Neural progenitor cell (in vitro differentiated cells): ENCODE measurements at places on chromosomes 5 and 9.

DNA sequence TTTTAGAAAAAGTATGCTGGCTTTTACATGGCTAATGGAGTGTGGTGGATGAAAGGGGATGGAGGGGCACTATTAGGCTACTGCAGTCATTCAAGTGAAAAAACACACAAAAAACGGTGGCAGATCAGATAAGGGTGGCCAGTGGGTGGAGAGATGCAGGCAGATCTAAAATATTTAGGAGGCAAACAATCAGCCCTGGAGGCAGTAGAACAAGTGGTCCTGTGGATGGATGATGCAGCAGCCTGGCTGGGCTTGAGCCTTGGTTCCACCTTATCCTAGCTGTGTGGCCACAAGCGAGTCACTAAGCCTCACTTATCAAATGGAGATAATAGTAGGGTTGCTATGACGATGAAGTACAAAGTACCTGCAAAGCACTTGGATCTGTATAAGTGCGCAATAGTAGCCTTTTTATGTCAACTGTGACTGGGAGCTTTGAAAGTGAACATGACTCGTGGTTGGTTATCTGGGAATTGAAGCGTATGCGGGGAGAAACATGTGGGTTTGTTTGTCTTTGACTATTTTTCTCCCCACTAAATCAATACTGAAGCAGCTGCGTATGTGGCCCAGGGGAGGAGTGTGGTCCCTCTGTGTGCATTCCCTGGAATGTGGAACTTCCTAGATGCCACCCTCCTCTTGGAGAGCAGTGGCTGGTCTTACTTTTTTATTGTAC lies 20.2 kb downstream of the NSG2 start:
- H3K27me3 ChIP-seq, result no peaks in the 10 kb centered on the region
- H3K36me3 ChIP-seq, result no peaks in the 10 kb centered on the region
- H3K27ac ChIP-seq, result no peak overlapping the region
- no peaks in the 10 kb centered on the region for H3K4me1 ChIP-seq
- no peak overlapping the region for H3K4me3 ChIP-seq

GRCh38 chr9:81622471-81623255 lies 66.7 kb downstream of the TLE1 start:
- no peaks in the 10 kb centered on the region for H3K27me3 ChIP-seq
- peak overlapping the region; percentile 12 for H3K4me3 ChIP-seq
- no peaks in the 10 kb centered on the region for H3K36me3 ChIP-seq
- peaks cover 73% of the 10 kb centered on the region for H3K4me1 ChIP-seq

GRCh38 chr5:57338068-57338867 lies 144.3 kb downstream of the ACTBL2 start:
- H3K27me3 ChIP-seq, result no peaks in the 10 kb centered on the region
- H3K4me3 ChIP-seq, result no peak overlapping the region
- no peak overlapping the region for H3K27ac ChIP-seq

GRCh38 chr5:55918087-55919035 lies 67.2 kb downstream of the IL31RA start:
- no peaks in the 10 kb centered on the region for H3K27me3 ChIP-seq
- no peak for DNase-seq

DNA sequence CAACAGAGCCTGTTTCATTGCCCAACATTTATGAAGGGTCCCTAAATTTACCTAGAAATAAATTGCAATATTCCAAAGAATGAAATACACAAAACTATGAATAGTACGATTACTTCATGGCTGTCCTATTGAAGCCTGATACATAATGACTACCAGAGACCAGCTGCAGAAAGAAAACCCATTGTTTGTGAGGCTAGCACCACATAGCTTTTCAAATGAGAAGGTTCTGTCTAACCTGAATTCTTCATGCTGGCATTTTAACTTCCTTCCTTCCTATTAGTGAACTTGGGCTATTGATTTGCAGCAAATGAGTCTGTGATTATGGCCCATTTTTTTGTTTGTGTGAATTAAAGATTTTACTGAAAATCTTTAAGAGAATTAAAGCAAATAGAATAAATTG lies 47.3 kb downstream of the MEGF10 start:
- H3K36me3 ChIP-seq, result no peaks in the 10 kb centered on the region
- no peak overlapping the region for H3K4me3 ChIP-seq
- H3K27me3 ChIP-seq, result no peaks in the 10 kb centered on the region
- H3K4me1 ChIP-seq, result peaks cover 12% of the 10 kb centered on the region

- no peak overlapping the region for H3K4me3 ChIP-seq
- DNase-seq, result peak; percentile 24
- peaks cover 13% of the 10 kb centered on the region for H3K4me1 ChIP-seq
- no peaks in the 10 kb centered on the region for H3K36me3 ChIP-seq
- H3K27me3 ChIP-seq, result no peaks in the 10 kb centered on the region
Measured at GRCh38 chr9:73080110-73080694, 71.5 kb upstream of the ANXA1 start.

- peaks cover 42% of the 10 kb centered on the region for H3K4me1 ChIP-seq
- DNase-seq, result no peak
- no peaks in the 10 kb centered on the region for H3K27me3 ChIP-seq
- H3K4me3 ChIP-seq, result no peak overlapping the region
- no peak overlapping the region for H3K27ac ChIP-seq
- H3K36me3 ChIP-seq, result no peaks in the 10 kb centered on the region
Measured at GRCh38 chr9:37337301-37337890, 85.1 kb upstream of the GRHPR start.

DNA sequence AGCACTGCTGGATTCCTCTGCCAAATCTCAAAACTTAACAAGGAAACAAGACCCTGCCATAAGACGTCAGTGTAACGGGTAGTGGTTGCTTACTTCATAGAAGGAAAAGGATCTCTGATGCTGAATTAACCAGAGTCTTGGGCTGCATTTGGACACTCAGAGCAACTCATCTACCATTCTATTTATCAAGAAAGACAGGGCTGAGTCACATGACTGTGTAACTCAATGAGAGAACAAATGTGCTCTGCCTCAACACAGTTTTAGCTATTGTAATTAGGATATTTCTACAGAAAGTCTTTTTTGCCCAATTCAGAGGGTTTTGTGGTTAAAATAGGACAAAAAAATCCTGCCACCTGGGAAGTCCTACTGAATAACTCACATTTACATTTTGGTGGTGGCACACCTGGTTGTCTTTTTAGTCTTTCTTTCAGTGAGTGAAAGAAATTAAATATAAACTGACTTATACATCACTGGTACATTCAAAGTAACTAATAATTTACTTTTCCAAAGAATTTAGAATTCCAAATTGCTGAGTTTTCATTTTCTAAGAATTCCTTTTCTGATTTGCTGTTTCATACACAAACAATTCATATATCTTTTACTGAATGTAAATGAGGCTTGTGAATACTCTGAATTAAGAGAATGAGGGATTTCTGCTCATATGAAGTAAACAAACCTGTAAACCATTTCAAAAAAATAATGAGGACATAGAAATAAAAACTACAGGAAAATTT lies 104.4 kb downstream of the MPDZ start:
- no peaks in the 10 kb centered on the region for H3K36me3 ChIP-seq
- no peaks in the 10 kb centered on the region for H3K27me3 ChIP-seq
- no peak overlapping the region for H3K27ac ChIP-seq
- no peak for DNase-seq

DNA sequence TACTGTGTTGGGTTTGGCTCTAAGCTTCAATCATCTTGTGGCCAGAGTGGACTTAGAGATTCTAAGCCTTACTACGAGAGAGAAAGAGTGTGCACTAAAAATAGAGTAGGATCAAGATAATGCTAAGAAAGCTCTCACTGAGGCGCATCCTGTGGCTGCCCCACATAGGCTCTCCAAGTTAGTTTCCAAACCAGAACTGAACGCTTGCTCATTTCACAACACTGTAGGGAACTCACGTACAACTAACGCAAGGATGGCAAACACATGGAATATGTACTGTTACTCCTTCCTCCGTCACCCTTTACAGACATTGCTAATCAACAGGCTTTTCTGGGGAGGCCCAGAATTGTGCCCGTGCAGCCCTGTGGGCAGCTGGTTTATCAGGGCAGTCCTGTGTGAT lies 90.9 kb downstream of the EQTN start:
- no peak overlapping the region for H3K27ac ChIP-seq
- H3K4me3 ChIP-seq, result no peak overlapping the region
- no peak for DNase-seq
- H3K4me1 ChIP-seq, result no peaks in the 10 kb centered on the region
- H3K36me3 ChIP-seq, result no peaks in the 10 kb centered on the region

DNA sequence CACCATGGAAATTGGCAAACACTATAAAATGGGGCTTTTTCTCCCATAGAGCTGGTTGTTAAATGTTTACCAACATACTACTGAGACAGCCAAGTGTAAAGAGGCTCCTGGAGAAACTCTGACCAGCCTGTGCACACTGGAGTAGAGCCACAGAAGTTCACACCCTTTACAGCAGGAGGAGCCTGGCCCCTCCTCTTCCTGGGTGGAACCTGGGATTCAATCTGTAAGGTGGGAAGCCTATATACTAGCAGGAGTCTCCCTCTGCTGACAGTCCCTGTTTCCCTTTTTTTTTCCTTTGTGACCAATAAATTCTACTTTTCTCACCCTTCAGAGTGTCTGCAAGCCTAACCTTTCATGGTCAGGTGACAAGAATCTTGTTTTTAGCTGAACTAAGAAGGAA lies 10.4 kb upstream of the SLC30A5 start:
- H3K27me3 ChIP-seq, result no peaks in the 10 kb centered on the region
- H3K4me3 ChIP-seq, result no peak overlapping the region
- DNase-seq, result peak; percentile 12
- H3K36me3 ChIP-seq, result no peaks in the 10 kb centered on the region
- H3K27ac ChIP-seq, result no peak overlapping the region

- no peaks in the 10 kb centered on the region for H3K36me3 ChIP-seq
- peak overlapping the region; percentile 60 for H3K4me3 ChIP-seq
- DNase-seq, result peak; percentile 63
- H3K27me3 ChIP-seq, result peaks cover 25% of the 10 kb centered on the region
- peaks cover 4% of the 10 kb centered on the region for H3K4me1 ChIP-seq
- H3K27ac ChIP-seq, result no peak overlapping the region
Measured at GRCh38 chr9:4491626-4491975, 1.3 kb downstream of the SLC1A1 start.

- no peak for DNase-seq
- H3K27me3 ChIP-seq, result no peaks in the 10 kb centered on the region
- peaks cover 5% of the 10 kb centered on the region for H3K4me1 ChIP-seq
Measured at GRCh38 chr9:91929331-91929730, 20.7 kb downstream of the ROR2 start.

DNA sequence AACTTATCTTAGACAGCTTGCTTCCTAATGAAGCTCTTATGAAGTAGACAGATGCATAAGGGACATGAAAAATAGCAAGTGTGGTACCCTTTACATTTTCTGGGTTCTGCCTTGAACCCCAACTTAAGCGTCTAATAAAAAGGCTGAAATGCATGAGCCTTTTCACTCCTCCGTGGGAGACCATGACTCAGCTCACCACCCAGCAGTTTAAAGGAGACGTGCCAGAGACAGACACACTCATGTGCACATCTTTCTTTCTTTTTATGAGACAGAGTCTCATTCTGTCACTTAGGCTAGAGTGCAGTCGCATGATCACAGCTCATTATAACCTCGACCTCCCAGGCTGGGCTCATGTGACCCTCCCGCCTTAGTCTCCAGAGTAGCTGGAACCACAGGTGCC lies 22.3 kb downstream of the CTXN3 start:
- no peak for DNase-seq
- H3K4me1 ChIP-seq, result no peaks in the 10 kb centered on the region
- no peaks in the 10 kb centered on the region for H3K36me3 ChIP-seq
- H3K27ac ChIP-seq, result no peak overlapping the region

DNA sequence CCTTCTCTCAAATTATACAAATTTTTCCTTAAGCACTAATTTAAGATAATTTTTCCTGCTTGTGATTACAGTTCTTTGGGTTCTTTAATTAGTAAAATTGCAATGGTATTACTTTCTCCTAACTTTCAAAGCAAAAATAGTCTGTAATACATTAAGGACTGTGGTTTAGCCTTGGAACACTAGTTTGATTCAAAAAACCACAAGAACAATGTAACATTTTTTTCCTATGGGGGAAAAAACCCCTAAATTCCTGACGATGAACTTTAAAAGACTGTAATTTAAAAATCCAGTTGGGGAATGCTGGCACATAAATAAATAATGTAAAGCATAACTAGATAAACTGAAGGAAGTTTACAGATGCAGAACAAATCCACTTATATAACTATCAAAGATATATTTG lies 65.3 kb downstream of the CDC14B start:
- no peaks in the 10 kb centered on the region for H3K27me3 ChIP-seq
- DNase-seq, result no peak
- no peak overlapping the region for H3K4me3 ChIP-seq
- no peaks in the 10 kb centered on the region for H3K36me3 ChIP-seq

- no peak for DNase-seq
- H3K36me3 ChIP-seq, result no peaks in the 10 kb centered on the region
- H3K27ac ChIP-seq, result no peak overlapping the region
- H3K4me3 ChIP-seq, result no peak overlapping the region
- no peaks in the 10 kb centered on the region for H3K27me3 ChIP-seq
Measured at GRCh38 chr5:33833237-33833575, 58.6 kb downstream of the ADAMTS12 start.

DNA sequence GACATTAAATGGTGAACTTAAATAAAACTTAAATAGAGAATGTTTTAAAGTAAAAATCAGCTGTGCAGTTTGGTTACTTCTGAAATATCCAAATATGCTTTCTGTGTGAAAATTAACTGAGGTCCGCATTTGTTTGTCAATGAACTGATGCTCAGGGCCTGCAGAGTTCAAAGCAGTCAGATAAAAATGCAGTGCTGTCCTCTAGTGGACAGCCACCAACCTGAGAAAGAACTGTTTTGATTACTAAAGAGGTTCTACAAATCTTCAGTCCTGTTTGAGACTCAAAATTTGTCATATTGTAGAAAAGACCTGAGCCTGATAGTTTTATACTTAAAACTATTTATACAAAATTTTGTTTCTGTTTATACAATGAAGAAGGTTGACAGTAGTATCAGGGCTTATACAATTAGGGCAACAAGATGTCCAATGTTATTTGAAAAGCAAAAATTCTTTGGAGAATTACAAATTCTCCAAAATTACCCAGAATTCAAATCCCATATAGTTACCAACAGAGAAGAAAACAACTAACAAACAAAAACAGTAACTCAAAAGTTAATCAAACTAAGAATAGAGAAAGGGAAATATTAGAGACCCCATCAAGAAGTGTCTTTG lies 232.3 kb upstream of the TBCA start:
- H3K36me3 ChIP-seq, result peaks cover 3% of the 10 kb centered on the region
- H3K4me1 ChIP-seq, result peaks cover 44% of the 10 kb centered on the region
- peak; percentile 68 for DNase-seq
- H3K4me3 ChIP-seq, result no peak overlapping the region

GRCh38 chr5:172165465-172165864 lies 22.6 kb downstream of the STK10 start:
- H3K36me3 ChIP-seq, result no peaks in the 10 kb centered on the region
- H3K4me3 ChIP-seq, result no peak overlapping the region
- no peak overlapping the region for H3K27ac ChIP-seq
- DNase-seq, result no peak
- H3K4me1 ChIP-seq, result peaks cover 8% of the 10 kb centered on the region

- peaks cover 5% of the 10 kb centered on the region for H3K36me3 ChIP-seq
- H3K4me3 ChIP-seq, result no peak overlapping the region
- no peak overlapping the region for H3K27ac ChIP-seq
Measured at GRCh38 chr9:123922431-123922830, 7.5 kb downstream of the DENND1A start.
